Smooth muscle cell of trachea (primary cell): ENCODE measurements at places on chromosomes 5 and 9. TPM values are rescaled to one million over a fixed set of nuclear protein-coding genes. Genes with fewer than 3 reads are reported as not detected.

The TMEM245 gene
- total RNA-seq, result 47.6 and 52.8 TPM in 2 replicates

The BRINP1 gene
- total RNA-seq, result under 0.01 TPM in 2 replicates

The PSD2 gene
- 0.17 TPM in 1 of 2 replicates, not detected in the other for total RNA-seq

The LHX3 gene
- under 0.01 TPM in 1 of 2 replicates, not detected in the other for total RNA-seq

The LECT2 gene
- total RNA-seq, result not detected in 2 replicates

The ENTPD2 gene
- not detected in 2 replicates for total RNA-seq

The GAPVD1 gene
- total RNA-seq, result 51.3 and 59.8 TPM in 2 replicates

The NOP16 gene
- 4.5 and 7.6 TPM in 2 replicates for total RNA-seq

The FAT2 gene
- under 0.01 and 0.58 TPM in 2 replicates for total RNA-seq

The PCSK1 gene
- 0.15 and 0.17 TPM in 2 replicates for total RNA-seq

The TEK gene
- total RNA-seq, result 6.4 and 9.3 TPM in 2 replicates

The MYOZ3 gene
- 0.44 and 1.5 TPM in 2 replicates for total RNA-seq

The OTULINL gene
- under 0.01 and 0.17 TPM in 2 replicates for total RNA-seq

The UNC5A gene
- total RNA-seq, result not detected in 2 replicates

The PCDHB5 gene
- total RNA-seq, result 0.29 and 1.3 TPM in 2 replicates

The MPDZ gene
- 36.1 and 38.0 TPM in 2 replicates for total RNA-seq

The BTF3 gene
- 205 and 243 TPM in 2 replicates for total RNA-seq

The IRX2 gene
- 2.0 and 6.1 TPM in 2 replicates for total RNA-seq

The SV2C gene
- total RNA-seq, result not detected in 2 replicates

The SEMA5A gene
- 11.7 and 12.5 TPM in 2 replicates for total RNA-seq

The OGN gene
- total RNA-seq, result 17.5 and 19.6 TPM in 2 replicates

The HSDL2 gene
- 57.0 and 60.7 TPM in 2 replicates for total RNA-seq

The KLF9 gene
- total RNA-seq, result 30.8 and 31.3 TPM in 2 replicates

The PRDM9 gene
- not detected in 2 replicates for total RNA-seq

The SERINC5 gene
- total RNA-seq, result 12.2 and 14.1 TPM in 2 replicates

The OR13C8 gene
- total RNA-seq, result not detected in 2 replicates

The TEX48 gene
- total RNA-seq, result not detected in 2 replicates

The PTPRD gene
- 13.1 and 21.5 TPM in 2 replicates for total RNA-seq

The PTCH1 gene
- 4.8 and 7.1 TPM in 2 replicates for total RNA-seq

The IL4 gene
- total RNA-seq, result not detected in 2 replicates

The GABRG2 gene
- not detected in 2 replicates for total RNA-seq
